Kidney (tissue), 22 donors: ENCODE measurements at places on chromosomes 7 and 10. TPM values are rescaled to one million over a fixed set of nuclear protein-coding genes. Genes with fewer than 3 reads are reported as not detected.

Gene GPNMB
- total RNA-seq = 60.6 TPM

Gene DEPP1
- total RNA-seq = 146 TPM

- no peak for DNase-seq
Observed at GRCh38 chr10:112338957-112339356, 35.0 kb upstream of the ACSL5 start.

DNA sequence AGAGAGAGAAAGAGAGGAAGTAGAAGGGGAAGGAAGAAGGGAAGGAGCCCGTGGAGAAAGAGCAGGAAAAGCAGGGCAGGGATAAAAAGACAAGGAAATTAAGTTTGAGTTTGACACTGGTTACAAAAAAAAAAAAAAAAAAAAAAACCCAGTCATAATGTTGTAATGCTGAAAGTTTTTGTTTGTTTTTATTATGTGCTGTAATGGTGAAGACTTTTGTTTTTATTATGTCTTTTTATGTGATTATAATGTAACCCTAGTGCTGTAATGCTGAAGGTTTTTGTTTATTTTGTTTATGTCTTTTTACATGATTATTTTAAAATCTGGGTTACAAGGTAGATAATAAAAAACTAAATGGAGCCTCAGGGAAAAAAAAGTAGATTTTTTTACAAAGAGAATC is 184.8 kb downstream of the SEMA3A start:
- no peak for DNase-seq

DNA sequence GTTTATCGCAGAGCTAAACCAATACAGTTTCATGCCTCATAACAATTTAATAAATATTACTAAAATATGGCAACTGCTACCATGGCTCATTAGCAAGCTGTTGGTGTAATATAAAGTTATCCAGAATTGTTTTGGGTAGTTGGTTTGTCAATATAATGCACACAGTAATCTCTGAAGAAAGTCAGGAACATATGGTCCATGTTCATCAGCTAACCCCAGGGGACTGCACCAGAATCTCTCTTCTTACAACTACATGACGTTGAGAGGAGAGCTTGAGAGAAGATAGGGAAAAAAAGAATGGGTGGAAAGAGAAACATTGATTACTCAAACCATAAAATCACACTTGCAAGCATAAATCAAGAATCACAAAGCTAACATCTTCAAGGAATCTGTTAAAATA is 333.7 kb downstream of the NRG3 start:
- DNase-seq = no peak

DNA sequence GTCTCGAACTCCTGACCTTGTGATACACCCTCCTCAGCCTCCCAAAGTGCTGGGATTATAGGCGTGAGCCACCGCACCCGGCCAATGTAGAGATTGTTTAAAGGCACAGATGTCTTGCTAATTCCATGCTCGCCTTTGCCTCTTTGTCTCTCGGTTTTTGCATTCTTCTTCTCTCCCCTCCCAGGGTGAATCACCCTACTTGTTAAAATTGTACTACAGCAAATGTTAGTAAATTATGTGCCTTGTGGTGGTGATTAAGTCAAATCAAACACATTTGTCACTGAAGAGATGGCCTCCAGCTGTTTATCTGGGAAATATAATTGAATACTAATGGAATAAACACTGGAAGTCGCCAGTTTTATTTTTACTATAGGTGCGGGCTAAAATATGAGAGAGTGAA is 384.4 kb upstream of the AUTS2 start:
- no peak for DNase-seq

GRCh38 chr7:134018306-134018705 is 108.8 kb upstream of the LRGUK start:
- no peak for DNase-seq

DNA sequence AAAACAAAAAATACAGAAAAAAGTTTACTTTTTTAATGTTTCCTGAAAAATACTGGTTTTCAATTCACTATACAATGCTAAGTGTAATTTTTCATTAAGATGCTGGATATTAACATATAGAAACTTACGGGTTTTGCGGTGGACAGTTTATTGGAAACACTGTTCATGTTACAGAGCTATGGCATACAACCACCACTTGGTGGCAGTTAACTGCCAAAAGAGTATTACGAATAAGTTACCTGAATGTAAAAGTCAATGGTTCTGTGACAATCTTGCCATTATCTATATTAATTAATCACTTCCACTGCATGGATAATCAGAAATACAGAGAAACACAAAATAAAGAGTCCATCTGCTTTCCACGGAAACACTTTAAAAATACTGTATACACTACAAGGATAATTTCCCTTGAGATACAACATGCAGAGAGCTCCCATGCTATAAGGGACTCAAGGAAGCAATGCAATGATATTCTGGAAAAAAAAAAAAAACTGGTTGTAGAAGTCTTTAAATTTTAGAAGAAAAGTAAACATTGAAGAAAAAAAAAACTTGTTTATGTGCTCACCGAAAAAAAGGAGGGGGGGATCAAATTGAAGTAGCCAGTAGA is 97.0 kb downstream of the TPK1 start:
- DNase-seq = no peak

DNA sequence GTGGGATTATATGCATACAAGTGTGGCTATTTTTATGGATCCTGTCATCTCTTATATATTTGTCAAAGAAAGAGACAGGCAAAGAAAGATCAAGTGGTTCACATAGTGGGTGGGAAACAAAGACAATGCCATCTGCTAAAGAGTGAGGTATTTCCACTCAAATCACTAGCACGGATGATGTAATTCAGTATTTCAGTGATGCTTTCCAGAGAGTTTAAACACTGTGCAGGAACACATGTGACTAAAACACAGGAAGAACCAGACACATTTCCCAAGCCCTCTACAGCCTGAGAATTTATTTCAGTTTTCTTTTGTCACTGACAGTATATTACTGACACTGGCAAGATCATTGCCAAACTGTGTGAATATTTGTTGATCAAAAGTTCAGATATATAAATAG is 885.7 kb upstream of the CELF2 start:
- no peak for DNase-seq

- no peak for DNase-seq
Observed at GRCh38 chr10:45377858-45378257, 3.8 kb downstream of the ALOX5 start.

GRCh38 chr7:70544016-70544415 is 587.9 kb upstream of the GALNT17 start:
- DNase-seq = no peak

- no peak for DNase-seq
Observed at GRCh38 chr10:16847644-16848043, 30.4 kb upstream of the RSU1 start.
